Epithelial cell of alveolus of lung (primary cell): ENCODE measurements at places on chromosomes 2 and 18. TPM values are rescaled to one million over a fixed set of nuclear protein-coding genes. Genes with fewer than 3 reads are reported as not detected.

The NLRC4 gene
- not detected in 2 replicates for total RNA-seq

The FZD7 gene
- total RNA-seq: 27.0 and 30.3 TPM in 2 replicates

The LIMS2 gene
- 1.3 TPM in 1 of 2 replicates, not detected in the other for total RNA-seq

The HOXD11 gene
- not detected in 2 replicates for total RNA-seq

The DSC2 gene
- 0.96 and 1.7 TPM in 2 replicates for total RNA-seq

The ACVR1C gene
- under 0.01 and 2.2 TPM in 2 replicates for total RNA-seq

The FMNL2 gene
- total RNA-seq: 16.4 and 17.1 TPM in 2 replicates
